Activated T-helper 1 cell treated with Interleukin-2 at 50 U/mL for 16 hours (primary cell): ENCODE measurements at places on chromosomes 16 and 17.

- peak; percentile 46 for DNase-seq
Observed at GRCh38 chr17:82414548-82415281, 3.4 kb upstream of the HEXD start.

GRCh38 chr16:59236804-59237458, 502.8 kb upstream of the GOT2 start:
- no peak for DNase-seq

DNA sequence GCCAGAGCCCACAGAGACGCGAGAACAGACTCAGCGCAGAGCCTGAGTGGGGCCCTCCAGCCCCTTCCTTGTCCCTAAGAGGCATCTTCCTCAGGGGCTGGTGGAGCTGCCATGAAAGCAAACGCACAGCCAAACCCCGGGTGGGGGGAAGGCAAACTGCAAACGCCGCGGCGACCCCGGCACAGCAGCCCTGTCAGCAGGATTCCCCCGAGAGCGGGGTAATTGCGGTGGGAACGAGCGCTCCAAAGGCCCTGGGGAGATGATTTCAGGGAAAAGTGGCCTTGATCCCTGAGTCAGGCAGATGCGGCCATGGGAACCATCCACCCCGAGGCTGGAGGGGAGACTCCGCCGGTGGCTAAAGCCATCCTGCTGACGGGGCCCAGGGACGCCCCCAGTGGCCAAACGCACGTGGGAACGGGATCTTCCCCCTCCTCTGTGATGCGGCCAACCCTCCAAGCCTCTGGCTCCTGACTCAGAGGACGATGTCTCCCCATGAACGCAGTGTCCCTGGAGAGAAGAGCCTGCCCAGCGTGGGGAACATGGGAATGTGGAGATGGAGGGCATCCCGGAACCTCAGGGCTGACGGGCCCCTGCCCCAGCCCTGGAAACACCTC, 25.1 kb downstream of the SLC7A5 start:
- no peak for DNase-seq

GRCh38 chr17:742147-742793, 9.8 kb downstream of the GEMIN4 start:
- no peak for DNase-seq

- DNase-seq, result no peak
Observed at GRCh38 chr17:57782647-57783337, 37.7 kb upstream of the CCDC182 start.
